ENCODE measurements at places on chromosomes 1 and 21.

GRCh38 chr1:89536555-89537341 lies 12.1 kb downstream of the LRRC8B start:
- no peak for DNase-seq

DNA sequence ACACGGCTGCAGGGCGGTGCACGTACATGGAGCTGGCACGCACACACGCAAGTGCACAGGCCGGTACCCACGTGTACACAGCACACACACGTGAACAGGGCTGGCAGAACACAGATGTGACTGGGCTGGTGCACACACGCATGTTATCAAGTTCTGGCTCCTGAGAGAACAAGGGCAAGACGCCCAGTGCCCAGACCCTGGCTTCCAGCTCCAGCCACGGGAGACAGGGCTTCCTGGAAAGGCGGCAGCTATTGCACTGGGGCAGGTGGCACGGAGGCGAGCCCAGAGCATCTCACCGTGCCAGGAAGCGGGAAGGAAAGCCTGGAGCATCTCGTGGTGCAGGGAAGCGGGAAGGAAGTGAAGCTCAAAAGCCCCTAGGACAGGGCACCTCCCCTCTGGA lies 5.9 kb downstream of the SDF4 start:
- no peak for DNase-seq

GRCh38 chr1:210905944-210906453 lies 227.9 kb downstream of the KCNH1 start:
- no peak for DNase-seq

DNA sequence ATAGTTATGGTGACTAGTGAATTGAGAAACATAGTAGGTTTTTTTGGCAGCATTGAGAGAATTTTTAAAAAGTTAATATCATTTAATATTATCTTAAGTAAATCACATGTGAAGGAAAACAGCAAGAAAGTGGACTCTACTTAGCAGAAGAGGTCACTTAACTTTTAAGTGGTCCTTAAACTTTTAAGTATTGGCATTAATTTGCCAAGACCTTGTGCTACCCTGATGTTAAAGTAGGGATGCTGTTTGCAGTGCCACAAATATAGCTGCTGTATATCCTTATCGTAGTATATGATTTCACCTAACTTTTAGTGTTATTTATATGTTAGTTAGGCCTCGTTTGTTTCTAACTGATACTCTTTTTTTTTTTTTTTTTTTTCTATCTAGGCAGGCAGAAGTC lies 40.2 kb downstream of the SMG7 start:
- no peak for DNase-seq

DNA sequence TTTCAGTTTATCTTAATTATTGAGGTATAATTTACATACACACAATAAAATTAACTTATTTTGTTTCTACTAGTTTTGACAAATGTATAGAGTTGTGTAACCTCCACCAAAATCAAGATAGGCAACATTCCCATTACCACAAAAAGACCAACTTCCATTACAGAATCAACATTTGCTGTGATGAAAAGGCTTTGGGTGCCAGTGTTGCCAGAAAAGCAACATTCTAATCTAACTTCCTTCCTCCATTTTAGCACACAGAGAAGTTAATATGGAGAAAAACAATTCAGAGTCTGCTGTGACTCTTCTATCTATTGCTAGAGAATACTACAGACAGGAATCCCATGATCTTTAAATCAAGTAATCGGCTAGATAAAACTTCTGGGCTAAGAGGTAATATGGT lies 245.3 kb downstream of the RERE start:
- no peak for DNase-seq

DNA sequence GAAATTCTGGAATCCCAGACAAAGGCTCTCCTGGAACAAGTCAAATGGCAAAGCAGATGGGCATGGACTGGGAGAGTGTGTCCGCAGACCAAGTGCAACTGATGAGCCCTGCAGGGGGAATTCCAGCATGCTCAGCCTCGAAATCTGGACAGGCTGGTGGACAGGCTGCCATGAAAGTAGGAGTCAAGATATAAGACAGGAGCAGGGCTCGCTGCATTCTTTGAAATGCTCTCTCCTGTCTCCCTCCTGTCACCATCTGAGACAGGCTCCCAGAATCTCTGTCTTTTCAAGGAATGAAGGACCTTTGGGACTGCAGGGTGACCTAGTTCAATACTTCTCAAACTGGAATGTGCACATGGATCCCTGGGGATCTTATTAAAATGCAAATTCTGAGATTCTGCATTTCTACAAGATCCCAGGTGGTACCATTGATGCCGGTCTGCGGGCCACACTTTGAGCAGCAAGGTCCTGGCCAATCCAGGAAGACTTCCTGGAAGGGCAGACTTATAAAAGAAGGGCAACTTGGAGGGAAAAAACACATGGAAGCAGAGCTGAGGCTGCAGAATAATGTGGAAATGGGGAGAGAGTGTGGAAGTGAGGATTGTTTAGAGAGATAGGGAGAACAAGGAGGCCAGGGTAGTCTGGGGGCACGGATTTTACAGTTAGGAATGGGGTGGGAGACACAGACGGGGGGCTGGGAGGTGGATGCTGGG lies 29.8 kb downstream of the TNNT2 start:
- no peak for DNase-seq

DNA sequence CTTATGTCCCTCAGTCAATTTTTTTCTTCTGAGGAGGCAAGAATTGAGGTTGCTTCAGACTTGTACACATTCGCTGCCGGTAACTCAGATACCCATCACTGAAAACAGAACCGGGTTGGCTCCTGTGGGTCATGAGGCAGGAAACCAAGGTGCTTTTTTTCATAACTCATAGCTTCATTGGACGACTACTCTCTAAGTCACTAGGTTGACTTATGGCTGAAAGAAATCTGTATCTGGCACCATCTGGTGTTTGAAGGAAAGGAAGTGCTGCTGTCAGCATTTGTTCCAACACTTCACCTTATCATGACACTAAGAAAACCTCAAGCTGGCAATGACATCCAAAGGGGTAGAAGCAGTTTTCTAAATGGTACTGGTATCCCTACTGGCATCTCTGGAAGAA lies 82.3 kb downstream of the TBX19 start:
- peak; percentile 7 for DNase-seq

DNA sequence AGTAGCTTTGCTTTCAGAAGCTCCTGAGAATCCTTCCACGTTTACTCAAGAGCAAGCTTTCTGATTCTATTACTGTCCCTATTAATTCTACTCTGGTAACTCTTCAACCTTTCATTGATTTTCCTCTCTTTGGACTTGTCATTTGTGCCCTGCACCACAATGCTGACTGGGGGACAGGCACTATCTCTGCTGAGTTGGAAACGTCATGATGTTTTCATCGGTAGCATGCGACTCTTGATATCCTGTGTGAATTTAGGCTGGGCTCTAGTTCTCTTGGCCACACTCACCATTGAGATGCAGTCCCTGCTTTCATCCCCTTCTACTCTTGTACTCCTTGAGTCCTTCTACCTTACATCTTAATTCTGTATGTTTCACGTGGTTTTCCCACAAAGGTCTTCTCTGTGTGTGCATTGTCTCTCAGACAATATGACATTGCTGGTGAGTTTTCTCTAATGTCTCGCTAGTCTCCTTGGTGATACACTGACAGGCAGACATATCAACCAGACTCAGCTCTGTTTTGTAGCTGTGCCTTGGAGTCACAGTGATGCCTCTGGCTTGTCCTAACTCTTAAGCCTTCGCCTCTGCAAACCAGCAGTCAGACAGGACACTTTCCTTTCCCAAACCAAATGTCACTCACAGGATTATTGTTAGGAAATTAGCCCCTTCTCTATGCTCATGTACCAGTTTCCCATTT lies 223.6 kb upstream of the ADGRL2 start:
- no peak for DNase-seq

DNA sequence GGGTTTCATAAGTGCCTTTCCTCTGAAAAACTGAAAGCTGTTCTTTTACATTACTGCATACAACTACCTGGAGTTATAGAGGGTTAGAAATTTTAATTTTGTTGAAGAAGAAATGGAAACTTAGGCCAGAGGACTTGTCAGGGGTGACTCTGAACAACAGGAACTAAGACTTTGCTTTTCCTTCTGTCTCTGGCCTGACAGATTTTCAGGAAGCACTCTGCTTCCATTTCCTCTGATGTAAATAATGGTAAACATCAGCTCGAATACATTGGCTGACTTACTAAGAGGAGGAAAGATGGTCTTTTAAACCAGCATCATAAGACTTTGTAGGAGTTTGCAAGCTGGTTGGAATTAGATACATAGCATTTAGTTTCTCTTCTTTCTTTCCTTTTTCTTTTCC lies 27.1 kb upstream of the PLEKHM2 start:
- no peak for DNase-seq

DNA sequence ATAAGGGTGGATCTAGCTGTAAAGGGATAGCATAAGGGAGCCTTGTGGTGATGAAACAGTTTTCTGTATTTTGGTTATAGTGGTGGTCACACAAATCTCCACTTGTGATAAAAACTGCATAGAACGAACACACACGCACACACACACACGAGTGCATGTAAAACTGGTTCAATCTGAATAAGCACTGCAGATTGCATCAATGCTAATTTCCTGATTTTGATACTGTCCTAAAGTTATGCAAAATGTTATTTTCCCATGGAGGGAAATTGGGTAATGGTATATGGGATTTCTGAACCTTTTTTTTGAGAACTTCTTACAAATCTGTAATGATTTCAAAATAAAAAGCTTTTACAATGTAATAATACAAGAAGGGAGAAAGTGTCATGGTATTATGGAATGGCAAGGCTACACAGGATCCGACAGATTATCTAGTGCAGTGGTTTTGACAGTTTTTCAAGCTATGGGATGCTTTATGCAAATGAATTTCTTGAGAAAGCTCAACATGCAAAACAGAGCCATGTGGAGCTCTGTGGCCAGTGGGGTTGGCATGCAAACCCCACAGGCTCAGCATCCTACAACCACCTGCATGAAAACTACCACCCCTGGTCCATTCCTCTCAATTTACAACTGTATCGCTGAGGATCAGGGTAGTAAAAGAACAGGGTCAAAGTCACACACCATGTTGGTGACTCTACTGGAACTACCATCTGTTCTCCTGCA lies 18.8 kb downstream of the SLC41A1 start:
- DNase-seq, result no peak

Measured in stimulated activated CD4-positive, alpha-beta T cell treated with anti-CD3 and anti-CD28 coated beads, Interleukin-1b, Interleukin-23, amount 100 ng/mL, for 24 hours (primary cell).